ENCODE measurements at places on chromosomes 4 and X. TPM values are rescaled to one million over a fixed set of nuclear protein-coding genes. Genes with fewer than 3 reads are reported as not detected.

DNA sequence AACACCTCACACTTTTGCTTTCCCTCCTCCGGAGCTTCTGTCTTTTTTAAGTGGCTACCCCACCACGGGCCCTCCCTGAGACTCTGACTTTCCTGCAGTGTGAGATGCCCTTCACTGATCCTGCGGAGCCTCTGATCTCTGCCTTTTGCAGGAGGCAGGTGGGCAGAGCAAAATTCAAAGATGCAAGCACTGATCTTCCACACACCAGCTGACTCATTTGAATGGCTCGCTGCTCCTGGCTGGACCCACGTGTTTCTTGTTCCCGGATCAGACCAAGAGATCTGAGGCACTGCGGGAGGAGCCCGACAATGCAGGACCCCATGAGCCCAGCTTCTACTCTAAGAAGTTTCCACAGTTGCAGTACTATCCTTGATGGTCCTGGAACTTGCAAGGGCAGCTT, 1607.9 kb upstream of the TENM3 start:
- peak; percentile 40 for ATAC-seq

- ATAC-seq, result no peak
These were observed 25.7 kb downstream of the ACSL4 start for GRCh38 chrX:109707319-109707718.

The ALPK1 gene
- total RNA-seq, result 19.3 TPM

GRCh38 chr4:165048170-165048569, 5.5 kb upstream of the TRIM75 start:
- no peak for ATAC-seq

- no peak for ATAC-seq
These were observed 164.8 kb upstream of the RPS6KA3 start for GRCh38 chrX:20431486-20431885.

The GABRQ gene
- total RNA-seq, result 2.3 TPM

Data from motor neuron (in vitro differentiated cells).